HT-29 (cell line): ENCODE measurements at places on chromosomes 6 and 20.

GRCh38 chr6:156971153-156971885, 194.1 kb downstream of the ARID1B start:
- no peak for DNase-seq

GRCh38 chr6:78831492-78831891, 35.9 kb upstream of the IRAK1BP1 start:
- no peak for DNase-seq

- DNase-seq = no peak
Measured at GRCh38 chr20:51526106-51526470, 16.4 kb downstream of the NFATC2 start.

GRCh38 chr6:39499053-39499452, 176.6 kb upstream of the KCNK16 start:
- DNase-seq = no peak

GRCh38 chr6:141744194-141744925, 388.4 kb upstream of the GJE1 start:
- no peak for DNase-seq

- no peak for DNase-seq
Measured at GRCh38 chr6:165227644-165228329, 81.6 kb downstream of the C6orf118 start.

- no peak for DNase-seq
Measured at GRCh38 chr6:114084327-114084890, 113.5 kb upstream of the HDAC2 start.

DNA sequence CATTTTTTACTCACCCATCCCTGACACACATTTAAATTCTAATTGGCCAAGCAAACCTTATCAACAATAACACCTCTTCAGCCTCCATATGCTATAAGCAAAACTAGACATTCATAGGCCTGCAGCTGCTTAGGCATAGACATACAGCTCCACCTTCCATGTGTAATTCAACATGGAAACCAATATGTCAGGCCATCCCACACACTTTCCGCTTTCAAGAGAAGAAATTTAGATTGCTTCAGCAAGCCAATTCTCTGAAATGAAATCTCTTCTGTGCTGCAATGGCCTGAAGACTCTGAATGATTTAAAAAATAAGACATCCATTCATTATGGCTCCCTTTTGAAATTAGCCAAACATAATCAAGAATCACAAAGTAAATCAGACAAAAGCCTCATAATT, 4.5 kb upstream of the RAB22A start:
- DNase-seq = no peak

DNA sequence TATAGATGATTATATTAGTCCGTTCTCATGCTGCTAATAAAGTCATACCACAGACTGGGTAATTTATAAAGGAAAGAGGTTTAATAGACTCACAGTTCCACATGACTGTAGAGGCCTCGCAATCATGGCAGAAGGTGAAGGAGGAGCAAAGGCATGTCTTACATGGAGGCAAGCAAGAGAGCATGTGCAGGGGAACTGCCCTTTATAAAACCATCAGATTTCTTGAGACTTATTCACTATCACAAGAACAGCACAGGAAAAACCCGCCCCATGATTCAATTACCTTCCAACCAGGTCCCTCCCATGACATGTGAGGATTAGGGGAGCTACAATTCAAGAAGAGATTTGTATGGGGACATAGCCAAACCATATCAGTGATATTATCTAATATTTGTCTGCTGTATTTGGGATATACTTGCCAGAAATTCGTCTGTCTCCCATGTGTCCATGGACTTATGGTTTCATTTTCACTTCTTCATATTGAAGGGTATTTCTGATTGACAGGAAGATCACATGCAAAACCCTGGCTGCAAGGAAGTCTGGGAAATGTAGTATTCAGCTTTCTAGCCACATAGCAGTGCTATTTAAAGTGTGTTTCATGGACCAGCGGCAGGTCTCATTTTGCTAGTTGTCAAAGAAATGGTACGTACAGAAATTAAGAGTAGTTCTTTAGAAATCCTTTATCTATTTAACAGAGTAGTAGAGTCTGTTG, 50.5 kb upstream of the PAK5 start:
- peak; percentile 5 for DNase-seq

DNA sequence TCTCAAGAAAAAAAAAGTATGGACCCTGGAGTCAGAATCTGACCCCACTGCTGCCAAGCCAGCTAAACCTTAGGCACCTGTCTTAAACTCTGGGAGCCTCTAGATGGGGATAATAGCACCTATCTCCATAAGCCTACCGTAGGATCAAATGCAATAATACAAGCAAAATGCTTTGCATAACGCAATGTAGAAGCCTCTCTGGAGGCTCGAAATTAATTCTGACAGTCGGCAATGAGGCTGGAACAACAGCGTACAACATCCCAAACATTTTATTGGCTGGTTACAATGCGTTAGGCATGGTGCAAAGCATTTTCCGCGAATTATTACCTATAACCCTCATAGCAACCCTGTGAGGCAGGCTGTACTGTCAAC, 521 bp downstream of the CDK5RAP1 start:
- DNase-seq = peak; percentile 61

GRCh38 chr6:156109713-156110112, 654.1 kb upstream of the NOX3 start:
- DNase-seq = no peak

DNA sequence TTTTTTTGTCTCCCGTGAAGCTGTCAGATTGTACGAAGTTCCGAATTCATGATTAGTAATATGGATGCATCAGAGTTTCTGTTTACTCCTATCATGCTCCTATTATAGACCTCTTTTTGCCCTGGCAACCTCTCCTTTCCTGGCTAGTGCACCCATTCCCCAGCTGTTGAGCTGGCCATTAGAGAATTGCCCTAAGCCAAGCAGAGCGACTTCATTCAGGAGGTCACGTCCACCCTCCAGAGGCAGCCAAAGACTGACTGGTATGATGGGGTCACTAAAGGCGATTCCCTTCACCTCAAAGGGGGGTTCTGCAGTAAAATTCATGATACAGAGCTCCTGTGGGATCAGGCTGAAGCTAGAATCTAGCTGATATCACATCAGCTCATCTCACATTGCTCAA, 351.9 kb downstream of the BTBD3 start:
- DNase-seq = no peak

GRCh38 chr6:3326184-3326971, 67.6 kb downstream of the PSMG4 start:
- DNase-seq = no peak

- DNase-seq = peak; percentile 86
Measured at GRCh38 chr6:44127186-44128019, at the start of the genes MRPL14 and TMEM63B. MRPL14 (minus strand) TSS chr6:44127452; CDS start chr6:44116611, 10,841 bp downstream. TMEM63B (plus strand) TSS chr6:44127554; CDS start chr6:44134585, 7,031 bp downstream.

DNA sequence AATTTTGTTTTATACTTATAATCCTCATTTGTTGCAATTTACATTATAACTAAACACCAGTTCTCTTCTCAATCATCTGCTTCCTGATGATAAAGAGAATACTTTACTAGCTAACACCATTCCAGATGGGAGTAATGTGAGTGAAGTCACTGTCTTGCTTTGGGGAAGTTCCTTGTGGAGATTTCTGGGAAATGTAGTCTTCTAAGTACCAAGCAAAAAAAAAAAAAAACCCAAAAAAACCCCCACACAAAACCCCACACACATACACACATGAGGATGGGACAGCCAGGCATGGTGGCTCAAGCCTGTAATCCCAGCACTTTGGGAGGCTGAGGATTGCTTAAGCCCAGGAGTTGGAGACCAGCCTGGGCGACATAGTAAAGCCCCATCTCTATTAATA, 2.2 kb upstream of the SNPH start:
- no peak for DNase-seq

DNA sequence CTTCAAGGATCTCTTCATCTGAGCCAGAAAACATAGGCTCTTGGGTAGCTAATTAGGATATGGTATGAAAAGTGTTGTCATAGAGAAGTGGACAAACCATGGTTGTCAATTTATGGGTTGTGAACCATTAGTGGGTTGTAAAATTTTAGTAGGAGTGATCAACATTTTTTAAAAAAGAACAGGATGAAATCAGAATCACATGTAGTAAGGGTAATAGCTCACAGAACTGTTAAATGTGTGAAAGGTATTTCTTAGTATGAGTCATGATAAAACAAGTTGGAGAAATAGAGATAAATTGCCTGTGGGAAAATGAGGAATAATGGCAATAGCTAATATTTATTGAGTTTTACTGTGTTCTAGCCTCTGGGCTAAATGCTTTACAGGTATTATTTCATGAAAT, 113.4 kb downstream of the MAP3K4 start:
- no peak for DNase-seq

DNA sequence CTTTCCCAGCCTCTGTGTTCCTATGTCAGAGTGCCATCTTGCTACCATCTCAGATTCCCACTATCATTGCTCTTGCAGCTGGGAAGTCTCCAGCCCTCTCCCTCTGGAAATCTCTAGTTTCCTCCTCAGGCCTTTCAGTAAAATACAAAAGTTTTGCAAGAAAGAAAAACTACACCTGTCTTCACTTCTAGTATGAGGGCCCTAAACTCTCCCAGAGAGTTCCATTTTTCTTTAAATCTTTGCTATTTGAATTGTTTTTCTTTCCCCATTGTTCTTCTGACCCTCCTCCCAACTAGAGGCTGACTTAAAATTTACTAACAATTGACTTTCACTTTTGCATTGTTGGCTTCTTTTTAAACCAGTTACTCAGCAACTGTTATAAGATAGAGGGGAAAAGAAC, 62.8 kb downstream of the LY86 start:
- DNase-seq = no peak

- DNase-seq = no peak
Measured at GRCh38 chr6:134574491-134574890, 256.6 kb upstream of the SGK1 start.

GRCh38 chr6:38638941-38639497, 710 bp downstream of the BTBD9 start:
- peak; percentile 43 for DNase-seq

DNA sequence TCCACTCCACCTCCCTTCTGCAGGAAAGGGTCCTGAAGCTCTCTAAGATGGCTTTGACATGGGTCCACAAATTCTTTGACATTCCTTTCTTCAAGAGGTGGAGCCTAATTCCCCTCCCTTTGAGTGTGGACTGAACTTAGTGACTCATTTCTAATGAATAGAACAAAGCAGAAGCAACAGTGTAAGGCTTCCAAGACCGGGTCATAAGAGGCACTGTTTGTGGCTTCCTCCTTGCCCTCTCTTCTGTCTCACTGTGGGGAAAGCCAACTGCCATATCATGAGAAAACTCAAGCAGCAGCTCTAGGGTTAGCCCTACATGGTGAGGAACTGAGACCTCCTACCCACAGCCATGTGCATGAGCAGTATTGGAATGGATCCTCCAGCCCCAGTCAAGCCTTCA, 5.9 kb upstream of the CDK5RAP1 start:
- DNase-seq = peak; percentile 22

- DNase-seq = no peak
Measured at GRCh38 chr20:21166801-21167200, 40.9 kb downstream of the KIZ start.
